ENCODE measurements at places on chromosomes 11 and 22.
A peak's percentile ranks its signal among the peaks of the same experiment; 100 is the strongest.

- DNase-seq: no peak
These were observed 40.9 kb downstream of the MRTFA start for GRCh38 chr22:40595497-40596234.

DNA sequence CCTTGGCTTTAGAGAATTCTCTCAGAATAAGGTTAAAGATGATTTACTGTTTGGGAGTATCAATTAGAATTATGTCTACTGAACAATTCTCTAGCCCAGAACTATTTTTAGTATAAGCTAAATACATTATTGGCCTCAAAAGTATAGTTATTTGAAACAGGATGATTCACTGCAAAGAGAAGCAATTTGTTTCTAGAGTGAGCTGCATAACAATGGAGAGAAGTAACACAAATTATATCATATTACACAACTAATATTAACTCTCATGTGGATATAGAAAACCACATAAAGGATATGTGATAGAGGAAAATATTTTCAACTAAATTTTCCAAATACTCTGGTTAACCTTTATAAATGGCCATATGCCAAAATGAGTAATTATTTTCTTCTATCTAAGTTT is 24.9 kb downstream of the PGM2L1 start:
- DNase-seq: no peak

DNA sequence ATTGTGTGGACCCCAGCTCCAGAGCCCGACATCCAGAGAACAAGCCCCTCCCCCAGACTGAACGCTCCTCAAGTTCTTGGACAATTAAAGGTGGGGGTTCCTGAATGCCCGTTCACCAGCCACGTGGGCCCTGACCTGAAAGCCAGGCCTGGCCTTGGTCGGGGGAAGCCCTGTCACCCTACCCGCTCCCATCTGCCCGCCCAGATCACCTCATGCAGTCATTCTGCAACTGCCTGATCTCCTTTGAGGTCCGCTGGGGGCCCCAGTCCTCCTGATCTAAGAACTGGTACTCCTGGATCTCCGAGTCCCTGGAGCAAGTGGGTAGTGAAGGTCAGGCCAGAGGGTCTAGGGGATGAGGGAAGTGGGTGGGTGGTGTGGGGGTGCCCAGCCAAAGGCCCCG is 9.1 kb upstream of the NAALADL1 start:
- no peak for DNase-seq

DNA sequence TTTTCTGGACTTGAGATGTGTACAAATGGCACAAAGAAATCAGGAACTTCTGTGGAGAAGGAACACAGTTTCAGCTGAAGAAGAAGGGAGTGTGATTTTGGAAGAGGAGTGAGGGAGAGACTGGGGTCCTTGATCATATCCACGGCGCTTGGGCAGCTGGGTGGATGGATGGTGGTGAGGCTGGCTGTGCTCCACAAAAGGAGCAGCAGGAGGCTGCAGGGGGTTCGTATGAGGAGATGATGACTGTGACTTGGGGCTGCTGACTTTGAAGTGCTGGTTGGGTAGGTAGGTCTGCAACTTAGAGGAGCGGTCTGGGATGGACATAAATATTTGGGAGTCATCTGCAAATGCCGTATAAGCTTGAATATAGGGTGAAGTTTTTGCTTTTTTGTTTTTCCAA is 1.3 kb upstream of the DCHS1 start:
- DNase-seq: peak; percentile 43

DNA sequence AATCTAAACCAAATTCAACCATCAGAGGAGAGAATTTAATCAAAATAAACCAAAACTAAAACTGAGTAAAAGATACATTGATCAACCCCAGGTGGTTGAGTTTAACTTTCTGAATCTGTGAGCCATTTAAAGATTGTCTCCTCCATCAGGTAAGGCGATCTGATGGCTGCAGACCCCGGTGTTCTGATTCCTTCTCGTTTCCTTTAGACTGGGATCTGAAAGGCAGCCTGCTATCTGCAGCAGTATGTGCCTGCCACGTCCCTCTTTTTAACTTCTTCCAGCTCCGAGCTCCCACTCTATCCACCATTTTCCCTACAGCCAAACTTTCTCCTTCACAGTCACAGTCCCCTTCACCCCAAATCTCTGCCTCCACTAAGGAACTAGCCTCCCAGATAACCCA is 66.1 kb upstream of the ARHGAP32 start:
- no peak for DNase-seq

DNA sequence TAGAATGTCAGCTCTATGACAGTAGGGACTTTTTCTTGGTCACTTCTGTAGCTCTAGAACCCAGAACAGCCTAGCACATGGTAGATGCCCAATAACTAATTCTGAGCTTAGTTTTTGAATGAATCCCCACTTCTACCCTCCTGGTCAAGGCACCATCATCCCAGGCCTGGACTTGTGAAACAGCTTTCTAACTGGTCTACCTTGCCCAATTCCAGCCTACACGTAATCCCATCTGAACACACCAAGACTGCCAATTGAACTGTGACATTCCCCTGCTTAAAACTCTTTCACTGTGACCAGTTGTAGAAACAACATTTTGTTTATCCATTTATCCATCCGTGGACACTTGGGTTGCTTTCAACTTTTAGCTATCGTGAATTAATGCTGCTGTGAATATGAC is 6.1 kb upstream of the FOLR3 start:
- DNase-seq: no peak

GRCh38 chr11:126497581-126498122 is 142.2 kb downstream of the ST3GAL4 start:
- DNase-seq: no peak

DNA sequence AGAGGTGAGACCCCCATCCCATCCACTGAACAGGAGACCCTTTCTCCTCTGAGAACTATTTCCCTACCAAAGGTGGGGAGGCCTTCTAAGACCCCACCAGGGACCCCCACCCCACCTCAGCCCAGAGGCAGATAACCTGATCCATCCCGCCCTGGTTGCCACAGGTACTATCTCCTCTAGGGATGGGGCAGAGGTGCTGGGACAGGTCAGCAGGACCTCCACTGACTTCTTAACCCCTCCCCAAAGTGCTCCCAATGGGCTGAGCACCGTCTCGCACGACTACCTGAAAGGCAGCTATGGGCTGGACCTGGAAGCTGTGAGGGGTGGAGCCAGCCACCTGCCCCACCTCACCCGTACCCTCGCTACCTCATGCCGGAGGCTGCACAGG is 4.3 kb downstream of the INPPL1 start:
- DNase-seq: no peak

GRCh38 chr11:6632116-6633073 is 13.2 kb upstream of the TPP1 start:
- no peak for DNase-seq

DNA sequence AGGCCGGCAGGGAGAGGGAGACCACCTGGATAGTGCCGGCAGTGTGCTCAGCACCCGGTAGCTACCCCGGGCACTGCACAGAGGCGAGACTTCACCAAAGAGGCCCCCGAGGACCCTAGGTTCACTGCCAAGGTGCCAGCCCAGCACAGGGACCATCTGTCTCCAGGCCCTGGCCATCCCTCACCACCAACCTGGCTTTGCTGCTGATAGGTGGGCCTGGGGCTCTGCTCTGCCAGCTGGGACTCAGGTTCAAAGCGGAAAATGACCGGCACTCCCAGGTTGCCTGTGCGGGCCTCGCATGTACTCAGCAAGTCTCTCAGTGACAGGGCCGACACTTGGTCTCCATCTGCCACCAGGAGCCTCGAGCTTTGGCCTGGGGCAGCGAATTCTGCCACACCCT is 812.2 kb downstream of the BRD1 start:
- DNase-seq: peak; percentile 33

- no peak for DNase-seq
These were observed 924.6 kb upstream of the FAT3 start for GRCh38 chr11:91299980-91300379.

GRCh38 chr11:17791144-17791543 is 56.6 kb downstream of the KCNC1 start:
- DNase-seq: no peak
